Stimulated activated CD8-positive, alpha-beta memory T cell treated with anti-CD3 and anti-CD28 coated beads, Interleukin-12 subunit alpha, Interleukin-12 subunit beta, amount 100 ng/mL, for 1 hour (primary cell): ENCODE measurements at places on chromosomes 7 and 10.

DNA sequence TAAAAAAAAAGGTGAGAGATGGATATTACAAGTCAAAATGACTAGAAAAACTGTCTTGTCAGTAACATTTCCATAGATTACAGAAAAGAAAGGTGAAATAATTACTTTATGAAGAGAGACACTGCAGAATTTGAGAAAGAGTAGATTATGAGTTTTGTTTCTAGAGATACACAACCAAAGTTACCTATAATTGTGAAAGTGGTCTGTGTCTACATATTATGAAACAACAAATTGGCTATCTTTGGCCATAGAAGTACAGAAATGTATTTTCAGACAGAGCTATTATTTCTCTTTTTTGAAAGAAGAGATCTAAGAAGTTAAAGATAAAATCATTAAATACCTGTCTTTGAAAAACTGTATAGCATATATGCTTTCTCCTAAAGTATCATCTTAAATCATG is 30.1 kb downstream of the KCND2 start:
- no peak for DNase-seq

DNA sequence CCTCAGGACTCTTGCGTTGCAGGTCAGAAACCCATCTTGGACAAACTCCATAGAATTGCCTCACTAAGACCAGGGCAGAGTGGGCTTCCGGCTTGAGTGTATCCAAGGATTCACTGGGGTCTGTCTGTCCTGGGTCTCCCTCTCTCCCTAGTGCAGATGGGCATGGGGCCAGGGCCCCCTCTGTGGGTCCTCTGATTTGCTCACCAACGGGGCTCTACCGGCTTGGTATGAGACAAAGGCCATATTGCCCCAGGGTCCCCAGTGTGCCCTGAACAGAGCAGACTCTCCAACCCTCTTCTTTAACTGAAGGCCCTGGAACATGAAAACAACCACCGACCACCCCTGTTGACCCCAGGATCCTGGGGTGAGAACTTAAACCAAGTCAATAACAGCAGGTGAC is 68.2 kb upstream of the CHST15 start:
- no peak for DNase-seq

DNA sequence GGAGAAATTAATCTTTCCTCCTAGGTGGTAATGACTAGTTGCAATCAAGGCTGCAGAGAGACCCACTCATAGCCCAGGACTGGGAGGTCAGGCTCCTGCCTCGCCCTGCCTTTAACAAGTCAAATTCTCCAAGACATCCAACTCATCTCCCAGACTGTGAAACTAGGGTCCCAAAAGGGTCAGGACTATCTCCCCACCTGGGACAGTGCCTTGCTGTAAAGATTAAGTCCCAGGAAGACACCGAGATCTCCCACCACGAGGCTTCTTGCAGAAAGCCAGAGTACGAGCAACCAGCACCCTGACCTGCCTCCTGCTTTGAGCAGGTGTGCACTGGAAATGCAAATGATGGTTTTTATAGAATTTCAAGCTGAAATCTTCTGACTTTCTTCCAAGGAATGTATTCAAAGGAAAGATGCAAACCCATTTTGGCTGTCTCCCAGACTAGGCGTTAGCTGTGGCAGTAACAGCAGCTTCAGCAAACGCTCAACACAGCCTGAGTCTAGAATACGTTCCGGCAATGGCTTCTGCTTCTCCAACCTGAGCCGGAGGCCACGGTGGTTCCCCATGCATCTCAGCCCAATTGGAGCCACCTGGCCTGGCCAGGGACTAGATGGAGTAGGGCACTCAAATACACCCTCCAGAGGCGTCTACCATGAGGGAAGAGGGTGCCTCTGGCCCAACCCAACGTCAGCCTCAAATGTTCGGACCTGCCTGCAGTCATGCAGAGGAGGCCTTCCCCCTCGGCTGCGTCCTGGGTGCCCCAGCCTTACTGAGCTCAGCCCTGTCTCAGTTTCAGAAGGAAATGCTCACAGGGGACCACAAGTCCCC is 170.4 kb downstream of the PRKAG2 start:
- no peak for DNase-seq

DNA sequence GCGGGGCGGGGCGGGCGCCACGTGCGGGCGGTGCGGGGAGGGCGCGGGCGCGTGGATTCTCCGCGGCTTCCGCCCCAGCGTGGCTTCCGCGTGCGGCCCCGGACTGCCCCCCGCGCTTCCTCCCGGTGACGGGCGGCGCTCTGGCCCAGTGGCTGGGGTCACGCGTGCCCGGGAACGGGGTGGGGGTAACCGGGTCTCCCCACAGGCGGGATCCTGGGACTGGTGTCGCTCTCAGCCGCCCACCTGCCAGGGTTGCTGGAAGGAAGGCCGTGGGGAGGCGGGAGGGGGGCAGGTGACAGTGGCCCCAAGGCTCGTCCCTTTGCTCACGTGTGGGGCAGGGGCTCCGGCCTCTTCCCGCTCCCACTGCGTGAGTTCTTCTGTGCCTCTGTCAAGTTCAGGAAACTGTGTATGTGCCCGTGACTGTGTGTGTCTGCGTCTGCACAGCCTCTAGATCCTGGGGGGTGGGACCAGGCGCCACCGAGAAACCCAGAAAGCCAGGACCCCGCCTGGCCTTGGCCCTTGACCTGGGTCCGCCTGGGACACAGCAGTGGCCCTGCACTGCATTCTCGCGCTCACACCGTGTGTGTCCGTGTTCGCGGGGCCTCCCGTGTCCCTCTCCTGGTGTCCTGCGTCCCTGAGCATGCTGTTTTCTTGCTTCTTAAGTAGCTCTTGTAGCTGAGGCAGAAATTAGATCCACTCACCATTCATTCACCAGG is 919 bp downstream of the MAFK start:
- DNase-seq: no peak

- DNase-seq: no peak
Measured at GRCh38 chr10:130962240-130963051, 349.1 kb downstream of the TCERG1L start.

DNA sequence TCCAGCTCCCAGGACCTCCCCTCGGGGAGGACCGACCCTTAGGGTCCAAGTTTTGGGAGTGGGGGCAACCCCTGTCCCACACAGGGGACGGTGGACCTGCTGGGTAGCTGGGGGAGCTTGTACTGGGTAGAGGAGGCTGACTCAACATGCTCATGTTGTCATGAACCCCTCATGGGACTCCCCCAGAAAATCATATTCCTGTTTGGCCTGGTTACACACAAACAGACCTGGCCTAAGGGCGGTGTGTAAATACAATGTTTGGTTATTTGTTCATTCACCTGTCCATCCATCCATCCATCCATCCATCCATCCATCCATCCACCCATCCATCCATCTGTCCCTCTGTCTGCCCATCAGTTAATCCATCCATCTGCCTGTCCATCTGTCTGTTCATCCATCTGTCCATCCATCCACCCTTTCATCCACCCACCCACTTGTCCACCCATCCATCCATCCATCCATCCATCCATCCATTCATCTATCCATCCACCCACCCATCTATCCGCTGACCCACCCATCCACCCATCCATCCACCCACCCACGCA is 92.9 kb downstream of the DNAJB6 start:
- DNase-seq: no peak

GRCh38 chr7:79401254-79401653 is 52.2 kb downstream of the MAGI2 start:
- no peak for DNase-seq
